ENCODE measurements at places on chromosomes 1 and 21.

GRCh38 chr1:62723883-62724282 is 35.7 kb upstream of the DOCK7 start:
- no peak for DNase-seq

- no peak for DNase-seq
Observed at GRCh38 chr1:66342707-66343106, 191.2 kb upstream of the SGIP1 start.

- no peak for DNase-seq
Observed at GRCh38 chr21:27040738-27041469, 74.0 kb upstream of the ADAMTS5 start.

DNA sequence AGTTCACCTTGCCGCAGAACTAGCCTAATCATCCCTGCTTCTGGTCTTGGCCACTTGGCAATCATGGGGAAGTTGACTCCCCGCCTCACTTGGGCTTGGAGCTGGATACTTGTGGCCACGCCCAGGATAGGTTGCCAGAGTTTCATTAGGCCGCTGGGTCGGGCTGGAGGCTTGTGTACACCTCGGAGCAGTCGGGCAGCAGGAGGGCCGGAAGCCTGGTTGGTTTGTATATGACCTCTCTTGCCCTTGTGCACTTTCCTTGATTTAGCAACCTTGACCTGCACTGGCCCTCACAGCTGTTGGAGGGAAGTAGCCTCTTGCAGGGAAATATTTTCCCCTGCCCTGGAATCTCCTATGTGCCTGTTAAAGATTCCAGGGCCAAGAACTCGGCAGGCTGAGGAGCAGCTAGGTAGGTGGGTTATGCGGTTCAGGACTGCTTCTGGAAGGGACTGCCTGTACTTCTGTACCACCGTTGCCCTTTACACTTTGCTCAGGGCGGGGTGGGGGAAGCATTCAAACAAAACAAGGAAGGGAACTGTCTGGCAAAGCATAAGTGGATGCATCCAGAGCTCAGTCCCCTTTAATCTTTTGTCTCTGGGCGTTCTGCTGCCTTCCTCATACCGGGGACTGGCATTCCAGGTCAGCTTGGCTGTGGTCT is 83.5 kb downstream of the UCK2 start:
- DNase-seq = peak; percentile 37

GRCh38 chr1:107793896-107794453 is 171.0 kb downstream of the VAV3 start:
- no peak for DNase-seq

DNA sequence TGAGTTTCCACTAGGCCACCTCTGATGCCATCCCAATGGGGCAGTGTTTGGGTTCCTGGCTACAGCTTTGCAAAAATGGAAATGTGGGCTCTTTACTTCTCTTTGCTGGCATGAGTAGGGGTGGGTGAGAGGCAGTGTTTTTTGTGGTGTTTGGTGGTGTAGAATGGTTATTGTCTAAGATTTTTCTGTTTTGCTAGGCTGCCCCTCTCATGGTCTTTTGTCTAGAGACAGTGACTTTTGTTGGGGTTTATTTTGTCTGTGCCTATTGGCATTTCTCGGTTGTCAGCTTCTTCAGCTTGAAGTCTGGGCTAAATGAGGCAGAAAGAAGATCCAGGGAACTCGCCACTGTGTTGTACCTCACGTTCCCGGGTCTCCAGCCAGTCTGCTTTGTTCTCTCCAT is 112.1 kb downstream of the CENPF start:
- no peak for DNase-seq

DNA sequence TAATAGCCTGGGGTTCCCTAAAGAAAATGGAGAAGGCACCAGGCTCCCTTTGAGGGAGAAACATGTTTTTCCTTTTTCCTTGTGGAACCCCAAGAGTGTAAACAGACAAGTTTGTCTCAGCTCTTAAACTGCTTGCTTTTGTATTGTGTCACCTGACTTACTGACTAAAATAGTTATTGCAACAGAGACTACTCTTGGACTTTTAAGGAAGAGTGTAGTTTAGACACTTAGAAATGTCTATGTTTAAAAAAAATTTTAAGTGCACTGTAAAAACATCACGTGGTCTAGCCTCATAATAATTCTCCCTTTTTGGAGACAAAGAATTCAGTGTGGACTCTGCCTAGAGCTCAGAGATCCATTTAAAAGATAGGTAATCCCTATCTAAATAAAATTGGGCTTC is 141.1 kb downstream of the TRIM33 start:
- DNase-seq = no peak

- no peak for DNase-seq
Observed at GRCh38 chr1:46510998-46511365, 21.3 kb downstream of the DMBX1 start.

DNA sequence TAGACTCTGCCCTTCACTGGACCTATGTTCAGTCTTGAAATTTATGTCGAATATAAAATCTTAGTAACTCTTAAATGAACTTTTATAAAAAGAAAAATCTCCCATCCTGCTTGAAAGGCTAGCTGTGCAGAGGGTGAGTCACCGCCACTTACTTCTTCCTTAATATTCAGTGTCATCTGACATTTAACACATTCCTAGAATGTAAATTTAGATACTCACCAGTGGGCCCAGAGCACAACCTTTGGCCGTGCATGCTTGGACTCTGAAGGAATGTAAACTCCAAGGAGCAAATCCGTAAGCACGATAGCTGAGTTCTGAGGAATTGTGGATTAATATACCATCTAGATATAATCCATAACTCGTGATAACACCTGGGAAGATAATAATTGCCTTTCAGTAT is 403.3 kb downstream of the KCTD3 start:
- no peak for DNase-seq

- no peak for DNase-seq
Observed at GRCh38 chr1:151475175-151475574, 15.9 kb upstream of the POGZ start.

- no peak for DNase-seq
Observed at GRCh38 chr1:204383163-204383904, 23.6 kb upstream of the PLEKHA6 start.

DNA sequence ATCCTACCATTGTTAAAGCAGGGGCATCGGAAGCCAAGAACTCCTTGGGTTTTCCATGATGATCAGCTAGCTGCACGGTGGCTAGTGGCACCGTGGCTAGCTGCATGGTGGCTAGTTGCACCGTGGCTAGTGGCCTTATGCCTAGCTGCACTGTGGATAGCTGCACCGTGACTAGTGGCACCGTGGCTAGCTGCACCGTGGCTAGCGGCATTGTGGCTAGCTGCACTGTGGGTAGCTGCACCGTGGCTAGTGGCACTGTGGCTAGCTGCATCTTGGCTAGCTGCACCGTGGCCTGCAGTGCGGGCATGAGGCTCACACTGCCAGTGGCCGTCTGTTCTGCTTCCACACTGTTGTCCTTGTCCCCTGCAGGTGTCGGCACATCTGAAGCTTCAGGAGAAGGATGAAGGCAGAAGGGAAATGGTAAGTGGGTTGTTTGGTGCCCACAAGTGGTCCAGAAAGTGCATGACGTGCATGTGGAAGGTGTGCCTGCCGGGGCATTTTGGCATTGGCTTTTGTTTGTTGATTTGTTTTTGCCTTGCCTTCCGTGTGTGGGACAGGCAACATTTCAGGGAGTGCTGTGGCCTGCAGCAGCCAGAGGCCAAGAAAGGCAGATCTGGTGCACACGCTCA is 38.6 kb downstream of the TFF3 start:
- no peak for DNase-seq

GRCh38 chr1:79190074-79190473 is 183.5 kb upstream of the ADGRL4 start:
- DNase-seq = no peak

DNA sequence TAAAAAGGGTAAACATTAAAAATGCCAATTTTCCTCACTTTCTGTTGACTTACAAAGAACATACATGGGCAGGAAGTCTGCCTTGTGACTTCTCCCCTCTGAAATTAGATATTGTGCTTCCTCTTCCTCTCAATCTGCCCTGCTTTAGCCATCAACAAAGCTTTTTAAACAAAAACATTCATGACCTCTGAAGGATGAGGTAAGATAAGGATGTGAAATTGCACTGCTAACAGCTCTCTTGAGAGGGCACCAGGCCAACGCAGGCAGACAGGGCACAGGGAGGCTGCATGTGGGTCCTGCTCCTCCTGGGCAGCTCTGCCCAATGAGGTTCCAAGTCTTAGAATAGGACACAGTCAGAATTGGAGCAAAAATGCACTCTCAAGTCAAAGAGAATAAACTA is 62.1 kb downstream of the DEGS1 start:
- no peak for DNase-seq

DNA sequence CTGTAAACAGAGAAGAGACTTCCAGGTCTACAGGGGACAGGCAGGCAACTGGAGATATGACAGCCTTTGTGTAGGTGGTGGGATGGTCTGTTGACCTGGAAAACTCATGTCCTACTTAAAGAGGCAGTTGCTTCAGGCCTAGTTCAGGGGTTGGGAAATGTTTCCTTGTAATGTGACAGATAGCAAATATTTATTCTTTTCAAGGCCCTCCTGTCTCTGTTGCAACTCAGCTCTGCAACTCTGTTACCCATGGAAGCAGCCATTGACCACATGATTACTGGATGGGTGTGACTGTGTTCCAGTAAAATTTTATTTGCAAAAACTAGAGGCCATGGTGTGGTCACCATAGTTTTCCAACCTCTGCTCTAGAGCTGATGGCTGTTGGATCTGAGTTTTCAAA is 341.9 kb downstream of the PTBP2 start:
- no peak for DNase-seq

DNA sequence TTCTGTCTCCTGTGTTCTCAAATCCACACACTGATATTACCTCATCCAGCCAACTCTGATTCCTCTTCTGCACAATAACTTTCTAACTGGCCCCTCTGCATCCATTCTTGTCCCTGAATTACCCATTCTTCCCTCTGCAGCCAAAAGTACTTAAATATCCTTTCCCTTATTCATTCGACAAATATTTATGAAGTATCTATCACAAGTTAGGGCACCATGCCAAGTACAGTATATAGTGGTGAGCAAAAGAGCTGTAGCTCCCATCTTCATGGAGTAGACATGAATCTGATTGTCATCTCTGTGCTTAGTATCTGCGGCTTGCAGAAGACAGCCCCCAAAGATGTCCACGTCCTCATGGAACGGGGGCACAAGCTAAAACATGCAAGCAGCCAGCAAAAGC is 316.8 kb downstream of the SETD4 start:
- DNase-seq = no peak

DNA sequence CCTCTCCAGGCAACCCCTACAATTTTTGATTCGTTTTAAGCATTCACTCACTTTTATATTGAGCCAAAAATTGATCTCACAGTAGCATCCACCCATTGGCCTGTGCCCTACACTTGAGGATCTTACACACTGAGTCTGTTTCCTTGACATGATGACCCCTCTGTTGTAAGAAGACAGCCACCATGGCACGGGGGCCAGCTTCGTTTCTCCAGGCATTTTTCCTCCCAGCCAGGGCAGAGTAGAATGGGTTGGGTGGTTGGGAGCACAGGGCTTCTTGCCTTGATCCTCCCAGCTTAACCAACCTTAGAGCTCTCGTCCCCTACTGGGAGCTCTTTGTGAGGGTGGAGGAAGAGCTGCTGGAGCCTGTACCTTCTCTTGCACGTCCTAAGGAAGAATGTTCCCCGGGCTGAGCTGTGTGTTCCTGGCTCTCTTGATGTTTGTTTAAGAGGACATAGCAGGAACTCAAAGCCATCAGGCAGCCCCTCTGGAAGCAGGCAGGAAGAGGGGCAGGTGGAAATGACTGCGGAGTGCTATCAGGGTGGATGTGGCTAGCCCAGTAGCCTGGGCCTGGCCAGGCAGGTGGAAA is 213.2 kb upstream of the TMEM51 start:
- no peak for DNase-seq

- DNase-seq = no peak
Observed at GRCh38 chr1:83694449-83694848, 304.5 kb downstream of the TTLL7 start.

DNA sequence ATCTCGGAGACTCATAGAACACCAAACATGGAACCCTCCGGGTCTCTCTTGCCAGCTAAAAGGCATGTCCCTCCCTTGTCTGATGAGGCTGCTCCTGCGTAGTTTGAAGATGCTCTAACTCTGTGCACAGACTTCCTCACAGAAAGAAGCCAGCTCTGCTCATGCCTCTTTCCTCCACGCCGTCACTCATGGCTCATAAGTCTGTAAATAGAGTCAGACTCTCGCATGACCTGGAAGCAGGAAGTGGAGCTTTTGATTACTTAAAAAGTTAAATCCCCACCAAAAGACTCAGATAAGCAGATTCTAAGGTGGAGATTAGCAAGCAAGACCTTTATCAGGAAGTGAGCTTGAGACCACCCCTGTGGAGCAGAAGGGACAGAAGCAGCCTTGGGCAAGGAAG is 171.6 kb downstream of the TRIM33 start:
- no peak for DNase-seq

DNA sequence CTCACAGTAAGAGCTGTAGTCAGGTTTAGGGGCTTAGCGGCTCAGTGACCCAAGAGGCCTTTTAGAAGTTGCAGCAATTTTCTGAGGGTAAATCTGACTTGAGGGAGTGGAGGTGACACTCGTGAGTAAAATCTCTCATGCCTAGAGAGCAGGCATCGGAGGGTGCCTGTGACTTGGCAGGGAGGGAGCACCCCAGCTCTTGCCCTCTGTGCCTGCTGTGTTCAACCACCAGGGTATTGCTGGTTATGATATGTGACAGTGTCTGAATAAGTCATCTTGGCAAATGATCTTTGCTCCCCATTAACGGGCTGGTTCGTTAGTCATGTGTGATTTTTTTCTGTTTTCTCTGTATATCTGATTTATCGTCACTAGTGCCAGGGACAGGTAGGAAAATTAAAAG is 5.9 kb downstream of the MAN1C1 start:
- DNase-seq = no peak

GRCh38 chr21:33767236-33767635 is 124.9 kb downstream of the ITSN1 start:
- no peak for DNase-seq

- DNase-seq = peak; percentile 93
Observed at GRCh38 chr21:31629972-31630711, 29.4 kb upstream of the SOD1 start.

DNA sequence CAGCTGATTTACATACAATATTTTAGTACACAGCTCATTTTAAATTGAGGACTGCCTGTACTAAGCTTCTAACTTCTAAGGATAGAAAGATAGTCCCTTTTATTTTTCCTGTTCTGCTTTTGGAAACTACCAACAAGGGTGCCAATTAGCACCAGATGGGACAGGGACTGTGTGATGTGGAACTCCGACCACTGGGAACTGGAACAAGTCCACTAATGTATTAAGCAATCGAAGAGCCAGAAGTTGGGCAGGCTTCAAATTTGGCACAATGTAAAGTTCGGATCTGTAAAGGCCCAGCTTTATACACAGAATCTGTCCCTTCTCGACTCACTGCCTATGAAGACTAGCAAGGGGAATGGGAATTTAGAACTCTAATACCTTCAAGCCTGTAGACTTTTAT is 149.3 kb downstream of the ZC3H11B start:
- no peak for DNase-seq

DNA sequence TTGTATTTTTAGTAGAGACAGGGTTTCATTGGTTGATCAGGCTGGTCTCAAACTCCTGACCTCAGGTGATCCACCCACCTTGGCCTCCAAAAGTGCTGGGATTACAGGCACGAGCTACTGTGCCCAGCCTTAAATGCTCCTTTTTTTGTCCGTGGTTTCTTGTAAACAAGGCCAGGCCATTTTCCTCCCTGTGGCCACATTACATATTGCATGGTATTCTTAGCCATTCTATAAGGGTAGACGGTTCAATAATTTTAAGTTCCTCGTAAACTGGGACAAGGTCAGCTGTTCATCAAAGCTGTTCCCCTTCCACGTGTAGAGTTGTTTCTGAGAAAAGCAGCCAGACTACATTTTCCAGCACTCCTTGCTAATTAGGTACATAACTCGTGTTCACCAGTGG is 10.3 kb upstream of the LUZP1 start:
- DNase-seq = no peak

GRCh38 chr1:215376544-215377264 is 190.4 kb upstream of the KCTD3 start:
- DNase-seq = no peak

All from prostate gland (tissue), 2 donors.